ENCODE measurements at places on chromosomes 5 and 9. TPM values are rescaled to one million over a fixed set of nuclear protein-coding genes. Genes with fewer than 3 reads are reported as not detected.

FGF1 gene
- total RNA-seq = 0.63 TPM

FAM221B gene
- total RNA-seq = not detected

TAF11L10 gene
- total RNA-seq = not detected

DNA sequence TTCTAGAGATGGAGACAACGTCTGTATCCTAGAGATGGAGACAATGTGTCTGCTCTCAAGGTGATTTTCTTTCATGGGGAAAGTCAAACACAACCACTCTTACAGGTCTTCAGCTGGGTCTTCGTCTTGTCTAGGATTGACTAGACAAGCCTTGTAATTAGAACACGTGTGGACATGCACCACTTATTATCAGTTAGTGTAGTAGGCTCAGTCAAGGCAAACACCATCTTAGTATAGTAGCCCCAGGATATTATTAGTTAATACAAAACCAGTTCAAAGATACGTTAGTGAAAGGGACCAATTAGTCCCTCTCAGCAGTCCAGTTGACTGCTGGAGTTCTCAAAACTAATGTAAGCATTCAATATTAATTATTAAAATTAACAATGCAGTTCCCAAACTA, 15.1 kb upstream of the CCL28 start:
- no peaks in the 10 kb centered on the region for H3K36me3 ChIP-seq
- no peak overlapping the region for H3K4me3 ChIP-seq
- DNase-seq = no peak
- peaks cover 10% of the 10 kb centered on the region for H3K4me1 ChIP-seq

DNA sequence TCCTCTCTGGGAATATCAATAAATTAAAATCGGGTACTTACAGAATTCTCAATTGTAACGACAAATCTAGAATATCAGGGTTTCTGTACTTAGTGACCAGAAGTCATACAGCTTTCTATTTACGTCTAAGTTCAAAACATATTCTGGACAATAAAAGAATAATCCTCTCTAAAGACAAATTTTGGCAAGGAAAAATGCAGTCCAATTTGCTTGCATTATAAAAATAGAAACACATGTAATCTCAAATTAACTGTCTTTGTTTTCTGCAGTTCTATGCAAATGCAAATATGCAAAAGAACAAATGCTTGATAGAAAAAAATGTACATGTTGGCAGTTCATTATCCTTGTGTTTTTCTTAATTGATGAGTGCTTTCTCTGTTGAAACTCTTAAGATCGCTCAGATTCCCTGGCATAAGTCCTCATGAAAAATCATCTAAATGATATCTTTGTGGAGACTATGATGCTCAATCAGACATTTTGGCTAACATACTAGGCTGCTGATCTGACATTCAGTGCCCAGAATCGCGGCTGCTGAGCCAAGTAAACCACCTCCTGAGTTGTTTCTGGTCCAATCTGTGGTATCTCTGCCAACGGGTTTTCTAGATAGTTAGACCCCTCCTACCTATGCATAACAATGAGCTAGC, 990.1 kb upstream of the C9orf72 start:
- no peaks in the 10 kb centered on the region for H3K4me1 ChIP-seq
- no peaks in the 10 kb centered on the region for H3K36me3 ChIP-seq
- H3K27me3 ChIP-seq = no peaks in the 10 kb centered on the region
- H3K4me3 ChIP-seq = no peak overlapping the region
- no peak overlapping the region for H3K27ac ChIP-seq

DNA sequence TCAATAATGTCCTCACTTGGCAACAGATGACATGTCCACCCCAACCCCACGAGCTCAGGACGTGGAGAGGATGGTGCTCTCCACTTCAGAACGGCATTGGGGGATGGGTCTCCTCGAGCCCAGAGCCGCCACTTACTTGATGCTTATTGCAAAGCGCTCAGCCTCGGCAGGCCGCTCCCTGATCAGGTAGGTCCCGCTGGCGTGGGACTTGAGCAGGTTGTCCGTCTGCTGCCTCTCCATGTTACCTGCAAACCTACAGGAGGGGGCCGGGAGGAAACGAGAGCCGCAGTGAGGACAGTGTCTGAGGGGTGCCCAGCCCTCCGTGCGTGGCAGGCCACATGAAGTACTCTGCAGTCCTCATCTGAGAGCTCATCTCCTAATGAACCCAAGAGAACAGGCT, 36.6 kb upstream of the SARDH start:
- no peak overlapping the region for H3K27ac ChIP-seq
- DNase-seq = no peak
- no peaks in the 10 kb centered on the region for H3K27me3 ChIP-seq
- H3K4me1 ChIP-seq = no peaks in the 10 kb centered on the region
- no peak overlapping the region for H3K4me3 ChIP-seq

DNA sequence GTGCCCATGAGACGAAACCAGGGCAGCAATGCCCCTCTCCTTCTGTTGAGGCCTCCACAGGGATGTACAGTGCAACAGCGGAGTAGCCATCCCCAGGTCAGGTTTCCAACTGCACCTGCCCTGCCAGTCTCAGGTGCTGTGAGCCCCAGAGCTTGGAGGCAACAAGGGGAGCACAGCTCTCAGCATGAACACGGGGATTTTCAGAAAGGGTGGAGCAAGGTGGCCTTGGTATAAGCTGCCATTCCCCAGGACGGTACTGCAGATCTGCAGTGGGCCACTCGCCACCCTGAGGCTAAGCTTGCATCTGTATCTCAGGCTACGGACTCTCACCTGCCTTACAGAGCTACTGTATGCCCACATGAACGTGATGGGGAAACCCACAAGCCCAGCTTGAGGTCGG, 103.6 kb downstream of the GABBR2 start:
- H3K36me3 ChIP-seq = no peaks in the 10 kb centered on the region
- H3K4me1 ChIP-seq = no peaks in the 10 kb centered on the region
- no peaks in the 10 kb centered on the region for H3K27me3 ChIP-seq
- DNase-seq = no peak
- H3K27ac ChIP-seq = no peak overlapping the region
- H3K4me3 ChIP-seq = no peak overlapping the region

DNA sequence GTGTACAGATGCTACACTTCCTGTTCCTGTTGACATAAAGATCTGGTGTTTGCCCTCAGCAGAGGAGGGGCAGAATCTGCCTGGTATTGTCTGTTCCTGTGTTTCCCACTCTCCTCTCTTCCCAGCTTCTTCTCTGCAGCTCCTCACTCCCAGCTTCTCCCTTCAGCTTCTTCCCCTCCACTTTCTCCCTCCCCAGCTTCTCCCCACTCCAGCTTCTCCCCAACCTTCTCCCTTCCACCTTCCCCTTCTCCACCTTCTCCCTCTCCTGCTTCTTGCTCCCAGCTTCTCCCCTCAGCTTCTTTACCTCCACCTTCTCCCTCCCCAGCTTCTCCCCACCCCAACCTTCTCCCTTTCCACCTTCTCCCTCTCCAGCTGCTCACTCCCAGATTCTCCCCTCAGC, 148.9 kb upstream of the IRX2 start:
- H3K4me3 ChIP-seq = no peak overlapping the region
- no peaks in the 10 kb centered on the region for H3K36me3 ChIP-seq
- no peak overlapping the region for H3K27ac ChIP-seq

- no peak overlapping the region for H3K4me3 ChIP-seq
- no peak overlapping the region for H3K27ac ChIP-seq
- H3K36me3 ChIP-seq = no peaks in the 10 kb centered on the region
- H3K4me1 ChIP-seq = no peaks in the 10 kb centered on the region
- no peaks in the 10 kb centered on the region for H3K27me3 ChIP-seq
Observed at GRCh38 chr9:81113453-81114124, 575.8 kb downstream of the TLE1 start.

Data from upper lobe of left lung (tissue), 6 donors.